Stimulated activated CD8-positive, alpha-beta memory T cell treated with anti-CD3 and anti-CD28 coated beads, Interleukin-12 subunit alpha, Interleukin-12 subunit beta, amount 100 ng/mL, for 1 hour (primary cell): ENCODE measurements at places on chromosomes 5 and 9.
A peak's percentile ranks its signal among the peaks of the same experiment; 100 is the strongest.

- DNase-seq: no peak
Measured at GRCh38 chr5:103573411-103573810, 10.8 kb upstream of the NUDT12 start.

DNA sequence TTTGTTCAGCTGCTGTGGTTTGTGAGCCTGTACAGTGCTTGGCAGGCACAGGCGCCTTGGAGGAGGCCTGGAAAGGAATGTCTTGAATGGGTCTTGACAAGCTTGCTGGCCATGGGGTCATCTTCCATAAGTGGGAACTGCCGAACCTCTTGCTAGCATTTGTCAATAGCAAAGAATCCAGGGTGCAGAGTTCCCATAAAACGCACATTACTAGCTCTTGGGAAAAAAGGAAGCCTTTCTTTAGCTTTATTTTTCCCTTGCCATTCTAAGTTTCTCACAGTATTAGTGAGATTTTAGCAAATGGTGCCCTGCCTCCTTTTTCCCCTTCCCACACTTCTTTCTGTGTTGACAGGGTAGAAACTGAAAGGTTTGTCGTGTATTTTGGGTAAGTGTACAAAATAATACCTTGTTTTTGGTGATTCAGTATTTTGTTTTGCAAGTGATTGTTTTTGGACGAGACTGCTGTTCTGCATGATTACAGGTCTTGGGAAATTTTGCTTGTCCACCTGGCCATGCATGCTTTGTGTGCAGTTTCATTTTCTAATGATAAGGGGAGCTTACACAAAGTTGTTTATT lies 82.0 kb downstream of the ADGRV1 start:
- no peak for DNase-seq

GRCh38 chr5:88507261-88507660 lies 238.6 kb upstream of the TMEM161B start:
- no peak for DNase-seq

DNA sequence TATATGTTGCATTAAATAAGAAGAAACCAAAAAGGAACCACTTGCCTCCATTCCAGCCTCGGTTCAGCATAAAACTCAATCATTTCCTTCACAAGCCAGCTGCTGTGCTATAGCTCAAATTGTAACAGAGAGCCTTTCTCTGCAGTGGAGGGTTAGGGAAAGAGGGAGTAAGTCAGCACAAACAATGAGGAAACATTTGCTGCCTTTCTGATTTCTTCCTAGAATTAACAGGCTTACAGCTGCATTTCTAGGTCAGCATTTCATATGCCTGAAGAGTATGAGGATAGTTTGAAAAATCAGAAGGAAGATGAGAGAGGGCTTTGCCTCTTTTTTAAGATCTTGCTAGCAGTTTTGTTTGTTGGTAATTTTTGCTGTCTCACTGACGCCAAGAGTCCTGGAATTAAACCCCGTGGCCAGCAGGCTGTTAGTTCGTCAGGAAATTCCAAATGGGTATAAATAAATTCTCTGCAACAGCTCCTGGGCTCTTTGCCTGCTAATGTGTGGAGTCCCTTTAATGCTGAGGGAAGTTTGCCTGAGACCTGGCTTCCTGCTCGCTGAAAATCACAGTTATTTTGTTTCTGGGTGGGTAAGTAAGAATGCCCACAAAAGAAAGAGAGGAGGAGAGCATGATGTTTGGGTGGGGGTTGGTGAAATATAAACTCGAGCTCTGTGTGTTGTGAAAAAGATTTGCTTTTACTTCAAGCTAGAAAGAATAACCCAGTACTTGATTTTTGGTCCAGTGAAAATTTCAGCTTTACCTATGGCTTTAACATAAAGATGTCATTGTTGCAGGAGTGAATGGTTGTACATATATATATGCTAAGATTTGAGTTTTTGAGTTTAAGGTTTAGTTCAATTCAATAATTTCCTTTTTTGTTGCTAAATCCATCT lies 148.1 kb upstream of the DMRT1 start:
- no peak for DNase-seq

GRCh38 chr5:6322163-6322713 lies 56.1 kb downstream of the MED10 start:
- no peak for DNase-seq

DNA sequence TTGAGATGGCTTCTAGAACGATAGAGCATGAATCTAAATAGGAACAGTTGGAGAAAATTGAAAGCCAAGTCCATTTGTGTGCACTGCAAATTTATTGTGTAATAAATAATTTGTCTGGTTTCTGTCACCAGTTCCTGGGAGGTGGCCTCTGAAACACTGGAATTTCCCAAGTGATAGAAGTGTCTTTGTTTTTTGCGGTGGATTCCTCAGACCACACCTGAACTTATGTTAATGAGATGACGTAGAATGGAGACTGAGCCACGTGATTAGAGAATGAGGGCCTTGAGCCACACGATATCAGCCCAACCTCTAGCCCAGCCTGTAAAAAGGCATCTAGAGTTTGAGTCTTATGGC lies 105.1 kb downstream of the MSX2 start:
- no peak for DNase-seq

DNA sequence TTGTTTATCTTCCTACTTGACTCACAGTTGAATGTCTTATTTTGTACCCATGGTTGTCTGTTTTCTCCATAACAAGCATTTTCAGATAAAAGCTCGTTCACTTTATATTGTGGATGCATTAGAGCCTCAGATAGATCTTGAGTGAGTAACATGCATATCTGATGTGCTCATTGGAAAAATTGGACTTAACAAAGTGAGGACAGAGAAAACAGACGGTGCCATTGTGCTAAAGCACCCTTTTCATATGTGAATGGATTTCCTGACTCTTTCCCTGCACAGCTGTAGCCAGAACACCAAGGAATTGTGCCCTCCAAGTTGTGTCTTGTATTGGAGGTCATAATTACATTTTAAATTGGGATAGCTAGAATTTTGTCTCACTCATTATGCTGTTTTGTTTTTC lies 325.8 kb upstream of the MEF2C start:
- no peak for DNase-seq

DNA sequence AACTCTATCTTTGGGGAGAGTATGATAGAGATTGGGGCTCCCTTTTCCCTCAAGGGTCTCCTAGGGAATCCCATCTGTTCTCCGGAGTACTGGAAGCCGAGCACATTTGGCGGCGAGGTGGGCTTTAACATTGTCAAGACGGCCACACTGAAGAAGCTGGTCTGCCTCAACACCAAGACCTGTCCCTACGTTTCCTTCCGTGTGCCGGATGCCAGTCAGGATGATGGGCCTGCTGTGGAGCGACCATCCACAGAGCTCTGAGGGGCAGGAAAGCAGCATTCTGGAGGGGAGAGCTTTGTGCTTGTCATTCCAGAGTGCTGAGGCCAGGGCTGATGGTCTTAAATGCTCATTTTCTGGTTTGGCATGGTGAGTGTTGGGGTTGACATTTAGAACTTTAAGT lies 21.5 kb downstream of the PTGS1 start:
- DNase-seq: no peak

- no peak for DNase-seq
Measured at GRCh38 chr5:7762267-7762666, 88.7 kb downstream of the CFAP90 start.

DNA sequence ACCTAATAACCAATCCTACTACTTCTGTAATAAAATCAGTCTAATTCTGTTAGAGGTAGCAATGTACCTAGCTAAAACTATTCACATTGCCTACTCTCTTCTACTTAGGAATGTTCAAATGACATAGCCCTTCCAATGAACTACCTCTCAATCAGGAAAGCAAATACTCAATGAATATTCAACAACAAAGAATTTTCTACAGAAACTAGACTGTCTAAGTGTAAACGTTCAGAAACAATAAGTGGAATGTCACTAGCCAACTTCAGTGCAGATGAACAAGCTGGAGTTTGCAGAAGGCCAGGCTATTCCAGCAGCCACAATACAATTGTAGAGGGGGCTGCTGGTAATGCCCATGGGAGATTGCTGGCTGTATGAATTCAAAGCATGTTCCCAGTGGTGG lies 743.2 kb upstream of the CDH10 start:
- no peak for DNase-seq

- no peak for DNase-seq
Measured at GRCh38 chr9:33765411-33765810, 29.9 kb upstream of the PRSS3 start.

DNA sequence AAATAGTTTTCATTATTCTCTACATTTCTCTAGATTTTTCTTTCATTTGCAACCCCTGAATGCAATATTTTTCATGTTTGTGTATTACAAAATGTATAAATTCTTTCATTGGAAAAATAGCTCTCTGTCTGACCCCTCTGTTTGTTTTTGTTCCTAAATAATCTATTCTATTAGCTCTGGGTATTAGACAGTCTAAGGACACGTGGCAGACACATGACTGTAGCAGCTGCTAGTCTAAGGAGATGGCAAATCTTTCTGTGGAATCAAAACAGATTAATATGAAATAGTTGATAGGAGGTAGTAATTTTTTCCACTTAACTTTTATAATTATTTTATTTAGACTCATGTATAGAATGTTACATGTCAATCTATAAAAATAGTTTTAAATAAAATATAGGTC lies 21.4 kb upstream of the SPATA9 start:
- DNase-seq: no peak

GRCh38 chr5:97838214-97838613 lies 655.2 kb upstream of the RIOK2 start:
- no peak for DNase-seq

- DNase-seq: no peak
Measured at GRCh38 chr5:66744040-66744439, 147.8 kb downstream of the MAST4 start.

DNA sequence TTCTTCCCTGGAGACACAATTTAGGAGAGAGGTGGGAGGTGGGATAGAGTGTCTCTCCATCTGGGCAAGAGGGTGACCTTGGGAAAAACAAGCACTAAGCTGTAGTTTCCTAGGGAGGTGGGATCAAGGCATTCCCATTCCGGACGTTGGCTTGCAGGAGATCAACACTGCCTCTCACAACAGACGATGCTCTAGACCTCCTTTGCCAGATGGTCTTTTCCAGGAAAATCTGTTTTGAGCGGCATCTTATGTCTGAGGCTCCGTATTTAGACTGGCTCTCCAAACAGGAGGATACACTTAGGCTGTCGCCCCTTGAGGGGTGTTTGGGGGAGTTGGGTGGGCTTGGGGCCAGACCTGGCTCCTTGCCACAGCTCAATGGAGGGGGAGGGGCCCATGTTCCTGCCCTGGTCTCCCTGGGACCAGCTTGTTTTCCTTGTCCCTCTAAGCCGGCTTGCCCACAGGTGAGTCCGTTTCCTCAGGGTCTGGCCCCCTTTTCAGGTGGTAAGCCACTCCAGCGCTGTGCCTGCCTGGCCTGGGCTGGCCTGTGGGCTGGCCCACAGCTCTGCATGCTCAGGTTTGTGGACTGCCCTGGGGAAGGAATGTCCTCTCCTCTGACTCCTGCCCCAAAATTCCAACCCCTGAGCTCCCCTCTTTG lies 2.4 kb downstream of the PSD2 start:
- DNase-seq: no peak

- no peak for DNase-seq
Measured at GRCh38 chr9:127567730-127568617, 44.1 kb upstream of the STXBP1 start.

- no peak for DNase-seq
Measured at GRCh38 chr5:171122372-171122771, 186.7 kb upstream of the TLX3 start.

GRCh38 chr9:95451065-95451426 lies 65.7 kb downstream of the PTCH1 start:
- no peak for DNase-seq

DNA sequence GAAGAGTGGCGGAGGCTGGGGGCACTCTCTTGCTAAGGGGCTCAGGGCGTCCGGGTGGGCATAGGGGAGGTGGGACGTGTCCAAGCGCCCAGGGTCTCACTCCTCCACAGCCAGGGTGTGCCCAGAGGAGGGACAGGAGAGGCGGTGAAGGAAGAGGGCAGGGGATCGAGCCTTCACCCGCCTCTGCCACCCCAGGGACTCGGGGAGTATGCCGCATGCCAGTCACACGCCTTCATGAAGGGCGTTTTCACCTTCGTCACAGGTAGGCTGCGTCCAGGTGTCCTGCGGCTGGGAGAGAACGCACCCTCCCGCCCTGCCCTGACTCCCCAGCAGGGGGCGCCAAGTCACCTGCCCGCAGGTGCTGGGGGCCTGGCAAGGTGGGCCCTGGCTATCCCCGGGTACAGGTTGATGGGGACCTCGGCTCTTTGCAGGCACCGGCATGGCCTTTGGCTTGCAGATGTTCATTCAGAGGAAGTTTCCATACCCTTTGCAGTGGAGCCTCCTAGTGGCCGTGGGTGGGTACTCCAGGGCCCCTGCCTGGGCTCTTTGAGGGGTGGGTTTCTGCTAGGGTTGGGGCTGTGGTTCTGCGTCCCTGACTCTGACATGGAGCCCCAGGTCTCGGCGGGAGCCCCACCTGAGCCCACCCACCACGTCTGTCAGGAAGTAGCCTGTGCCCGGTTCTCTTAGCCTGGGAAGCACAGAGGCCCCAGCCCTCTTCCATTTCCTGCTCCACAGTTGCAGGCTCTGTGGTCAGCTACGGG lies 552 bp downstream of the TMEM141 start:
- DNase-seq: peak; percentile 35

DNA sequence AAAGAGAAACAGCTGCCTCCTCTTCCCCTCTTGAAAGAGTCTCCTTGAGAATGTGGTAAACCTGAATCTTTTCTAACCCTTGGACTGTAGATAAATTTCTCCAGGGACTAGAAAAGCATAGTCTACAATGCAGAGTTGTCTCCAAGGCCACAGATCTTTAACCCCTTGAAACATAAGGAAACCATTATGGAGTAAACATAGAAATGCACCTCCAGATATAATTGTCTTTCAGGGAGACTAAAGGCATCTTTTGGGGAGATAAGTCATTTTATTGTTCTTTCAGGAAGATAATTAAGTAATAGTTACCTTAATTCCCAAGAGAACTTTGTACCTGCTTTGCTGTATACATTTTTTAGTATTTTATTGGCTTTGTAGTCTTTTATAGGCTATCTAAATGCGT lies 373.6 kb upstream of the GRIA1 start:
- no peak for DNase-seq

- no peak for DNase-seq
Measured at GRCh38 chr5:34008802-34009201, 952 bp upstream of the AMACR start.

GRCh38 chr5:132677191-132677590 lies 3.4 kb downstream of the IL4 start:
- no peak for DNase-seq

GRCh38 chr9:129769669-129770068 lies 16.8 kb upstream of the PTGES start:
- no peak for DNase-seq

GRCh38 chr9:104766025-104766424 lies 2.1 kb downstream of the NIPSNAP3B start:
- no peak for DNase-seq

DNA sequence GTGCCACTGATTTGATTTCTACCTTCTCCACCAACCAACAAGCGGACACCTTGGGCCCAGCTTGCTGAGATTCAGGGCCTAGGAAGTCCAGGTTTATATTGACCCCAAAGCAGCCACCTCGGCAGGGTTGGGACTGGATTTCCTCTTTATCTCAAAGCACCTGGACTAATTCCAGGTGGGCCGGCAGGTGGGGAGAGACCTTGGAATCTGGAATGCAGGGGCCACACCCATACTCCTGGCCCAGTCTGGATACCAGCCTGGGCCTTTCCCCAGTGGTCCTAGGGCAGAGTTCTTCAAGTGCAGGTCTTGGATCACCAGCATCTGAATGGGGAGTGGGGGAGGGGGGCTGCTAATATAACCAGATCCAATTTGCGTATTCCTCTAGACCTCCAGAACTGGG lies 93.1 kb downstream of the PCDH1 start:
- DNase-seq: no peak

- no peak for DNase-seq
Measured at GRCh38 chr5:74549384-74549783, 91.1 kb downstream of the ENC1 start.
